ENCODE measurements at places on chromosomes 12 and 14.

DNA sequence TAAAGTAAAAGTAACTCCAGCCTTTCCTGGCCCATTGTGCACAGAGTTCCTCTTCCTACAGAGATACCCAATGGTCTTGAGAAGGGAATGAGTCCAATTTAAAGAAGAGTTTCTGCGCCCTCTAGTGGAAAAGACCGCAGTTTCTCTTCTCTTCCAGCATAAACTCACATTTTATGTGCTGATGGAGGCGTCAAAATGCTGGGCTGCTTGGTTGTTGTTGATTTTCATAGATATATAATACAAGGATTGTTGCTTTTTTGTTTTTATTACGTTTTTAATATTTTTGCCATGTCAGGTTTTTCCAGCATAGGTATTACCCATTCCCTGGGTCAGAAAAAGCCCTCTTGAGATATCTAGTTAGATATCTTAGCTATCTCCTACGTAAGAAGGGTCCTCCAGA lies 356.9 kb upstream of the STXBP6 start:
- DNase-seq, result no peak

- no peak for DNase-seq
These were observed 118.8 kb downstream of the SCARB1 start for GRCh38 chr12:124744659-124745464.

GRCh38 chr14:42013559-42013958 lies 406.9 kb downstream of the LRFN5 start:
- DNase-seq, result no peak

GRCh38 chr12:91387461-91388134 lies 205.0 kb upstream of the DCN start:
- DNase-seq, result no peak

DNA sequence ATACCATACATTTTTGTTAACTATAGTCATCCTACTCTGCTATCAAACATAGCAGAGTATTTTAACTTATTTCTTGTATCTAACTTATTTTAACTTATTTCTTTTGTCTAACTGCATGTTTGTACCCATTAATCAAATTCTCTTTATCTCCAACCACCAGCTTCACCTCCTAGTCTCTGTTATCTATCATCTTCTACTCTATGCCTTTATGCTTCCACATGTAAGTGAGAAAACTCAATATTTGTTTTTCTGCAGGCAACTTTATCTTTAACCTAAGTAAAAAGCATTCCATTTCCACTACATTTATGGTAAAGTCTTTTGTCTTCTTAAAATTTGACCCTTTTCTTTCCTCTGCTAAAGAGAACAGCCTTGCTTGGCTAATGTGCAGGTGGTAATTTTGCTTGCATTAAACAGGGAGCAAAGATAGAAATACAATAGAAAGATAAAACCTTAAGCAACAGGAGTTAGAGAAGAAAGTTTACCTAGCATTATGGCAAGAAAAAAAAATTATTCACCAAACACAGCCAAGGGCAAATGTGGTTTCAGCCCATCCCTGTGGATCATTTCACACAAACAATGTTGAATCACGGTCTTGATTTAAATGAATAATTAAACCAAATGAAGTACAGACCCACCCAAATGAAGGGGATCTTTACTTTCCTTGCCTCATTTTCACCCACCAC lies 110.9 kb upstream of the TSPAN8 start:
- DNase-seq, result no peak

- DNase-seq, result no peak
These were observed 11.0 kb upstream of the ANKLE2 start for GRCh38 chr12:132772606-132773005.

- DNase-seq, result no peak
These were observed 276.9 kb downstream of the ALG10 start for GRCh38 chr12:34298971-34299801.

DNA sequence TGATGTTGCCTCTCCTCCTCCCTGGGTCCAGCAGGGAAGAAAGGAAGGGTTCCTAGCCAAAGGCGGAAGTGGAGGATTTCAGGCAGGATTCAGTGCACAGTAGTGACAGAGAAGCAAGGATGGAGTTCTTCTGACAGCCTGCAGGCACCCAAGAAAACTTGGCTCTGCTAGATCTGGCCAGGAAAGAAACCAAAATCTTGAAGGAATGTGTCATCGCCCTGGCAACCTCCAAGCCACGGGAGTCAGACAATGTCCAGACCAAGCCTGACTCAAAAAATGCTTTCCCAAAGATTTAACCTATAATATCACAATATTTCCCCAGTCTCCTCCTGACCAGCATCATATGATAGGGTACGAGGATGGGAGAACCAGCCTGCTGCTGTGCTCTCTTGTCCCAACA lies 22.8 kb upstream of the DHRS4 start:
- DNase-seq, result no peak

DNA sequence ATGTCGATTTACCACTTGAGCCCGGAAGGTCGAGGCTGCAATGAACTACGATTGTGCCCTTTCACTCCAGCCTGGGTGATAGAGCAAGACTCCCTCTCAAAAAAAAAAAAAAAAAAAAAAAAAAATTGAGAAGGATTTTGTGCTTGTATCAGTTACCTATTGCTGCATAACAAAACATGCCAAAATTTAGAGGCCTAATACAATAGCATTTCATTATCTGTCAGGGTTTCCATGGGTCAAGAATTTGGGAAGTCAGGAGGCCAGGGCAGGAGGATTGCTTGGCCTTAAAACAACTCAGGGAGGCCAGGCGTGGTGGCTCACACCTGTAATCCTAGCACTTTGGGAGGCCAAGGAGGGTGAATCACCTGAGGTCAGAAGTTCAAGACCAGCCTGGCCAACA lies 4.6 kb upstream of the SLC8B1 start:
- no peak for DNase-seq

- DNase-seq, result no peak
These were observed 240.4 kb downstream of the SNAPC1 start for GRCh38 chr14:62002642-62003041.

GRCh38 chr14:75885829-75886228 lies 96.0 kb downstream of the TGFB3 start:
- DNase-seq, result no peak

DNA sequence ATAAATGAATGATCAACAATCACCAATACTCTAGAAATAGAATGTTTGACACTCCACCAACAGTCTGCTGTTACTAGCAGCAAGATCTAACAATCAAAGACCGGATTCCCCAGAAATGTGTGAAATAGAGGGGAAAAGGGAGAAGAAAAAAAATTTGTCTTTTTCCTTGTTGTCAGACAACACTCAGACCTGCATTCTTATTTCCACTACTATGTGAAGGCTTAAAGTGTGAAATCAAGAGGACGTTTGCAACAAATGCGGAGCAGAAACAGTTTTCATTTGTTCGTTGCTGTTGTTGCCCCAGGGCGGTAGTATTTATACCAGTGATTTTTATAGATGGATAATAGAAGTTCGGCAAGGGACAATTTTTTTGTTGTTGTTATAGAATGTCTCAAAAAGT lies 9.2 kb downstream of the NKX2-1 start:
- DNase-seq, result no peak

DNA sequence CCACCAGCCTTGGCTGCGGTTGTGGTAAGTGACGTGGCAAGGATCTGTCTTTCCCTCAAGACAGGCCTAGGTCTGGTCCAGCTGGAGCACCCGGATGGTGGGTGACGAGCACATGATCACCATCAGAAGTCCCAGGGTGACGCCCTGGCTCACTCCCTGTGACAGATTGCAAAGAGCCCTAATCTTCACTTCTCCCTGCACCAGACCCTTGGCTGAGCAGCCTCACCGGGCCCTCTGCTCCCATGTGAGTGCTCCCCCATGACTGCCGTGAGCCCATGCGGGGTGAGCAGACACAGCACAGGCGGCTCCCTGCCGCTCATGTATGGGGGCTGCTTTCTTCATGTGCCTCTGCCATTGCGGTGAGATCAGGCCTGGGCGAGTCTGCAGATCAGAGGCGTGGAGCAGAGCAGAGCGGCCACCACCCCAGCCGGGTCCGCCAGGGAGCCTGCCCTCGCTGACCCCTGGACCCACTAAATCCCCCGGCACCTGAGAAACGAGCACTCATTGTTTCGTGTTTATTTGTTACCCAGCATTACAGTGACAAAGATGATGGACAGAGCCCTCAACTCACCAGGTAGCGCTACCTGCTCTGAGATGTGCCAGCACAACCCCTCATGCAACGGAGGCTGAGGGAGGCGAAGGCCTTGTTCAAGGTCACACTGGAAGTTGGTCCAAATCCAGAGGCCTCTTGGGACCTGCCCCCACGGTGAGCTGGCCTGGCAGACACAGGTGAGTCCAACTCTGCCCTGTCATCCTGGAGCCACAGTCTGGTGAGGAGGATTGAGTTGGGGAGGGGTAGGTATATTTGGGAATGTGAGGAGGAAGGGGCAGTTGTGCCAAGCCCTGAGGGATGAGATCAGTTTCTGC lies 9.3 kb upstream of the DIO3 start:
- DNase-seq, result no peak

GRCh38 chr14:61719344-61720293 lies 24.3 kb downstream of the HIF1A start:
- no peak for DNase-seq

GRCh38 chr12:46554460-46554859 lies 181.9 kb upstream of the SLC38A2 start:
- DNase-seq, result no peak

Data from activated CD8-positive, alpha-beta memory T cell treated with anti-CD3 and anti-CD28 coated beads for 4 hours (primary cell).